ENCODE measurements at places on chromosomes 7 and 10. TPM values are rescaled to one million over a fixed set of nuclear protein-coding genes. Genes with fewer than 3 reads are reported as not detected.

The SGCE gene
- 38.6 TPM for total RNA-seq

DNA sequence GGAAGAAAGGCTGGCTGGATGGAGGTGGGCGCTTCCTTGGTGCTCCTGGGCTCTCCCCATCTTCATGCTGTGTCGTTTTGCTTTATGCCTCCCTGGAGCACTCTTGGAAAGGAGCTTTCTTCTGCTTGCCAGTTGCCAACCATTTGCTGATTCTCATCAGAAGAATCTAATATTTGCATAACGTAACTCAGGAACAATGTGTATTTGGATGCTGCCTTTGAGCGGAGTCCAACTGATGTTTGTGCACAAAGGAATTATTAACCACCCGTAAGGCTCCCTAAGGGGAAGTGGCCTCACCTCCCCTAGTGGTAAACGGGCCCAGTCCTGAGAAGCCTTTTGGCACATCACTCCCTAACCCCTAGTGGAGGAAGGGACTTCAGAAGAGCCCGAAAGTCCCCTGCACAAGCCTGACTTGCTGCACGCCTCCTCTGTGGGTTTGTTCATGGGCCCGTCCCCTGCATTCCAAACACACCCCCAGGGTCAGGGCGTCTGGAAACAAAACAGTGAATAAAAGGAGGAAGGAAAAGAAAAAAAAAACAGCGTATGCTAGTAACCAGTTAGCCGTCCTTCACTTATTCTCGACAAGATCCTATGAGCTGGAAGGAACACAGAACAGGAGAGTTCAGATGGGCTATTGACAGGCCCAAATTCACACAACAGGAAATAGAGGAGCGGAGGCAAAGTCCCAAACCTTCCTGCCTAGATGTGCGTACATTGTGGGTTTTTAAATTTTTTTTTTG lies 602.2 kb downstream of the LRMDA start:
- H3K27me3 ChIP-seq: no peaks in the 10 kb centered on the region
- H3K27ac ChIP-seq: no peak overlapping the region
- DNase-seq: peak; percentile 5
- no peak overlapping the region for H3K4me3 ChIP-seq

The CDHR3 gene
- not detected for total RNA-seq

The NAT16 gene
- not detected for total RNA-seq

DNA sequence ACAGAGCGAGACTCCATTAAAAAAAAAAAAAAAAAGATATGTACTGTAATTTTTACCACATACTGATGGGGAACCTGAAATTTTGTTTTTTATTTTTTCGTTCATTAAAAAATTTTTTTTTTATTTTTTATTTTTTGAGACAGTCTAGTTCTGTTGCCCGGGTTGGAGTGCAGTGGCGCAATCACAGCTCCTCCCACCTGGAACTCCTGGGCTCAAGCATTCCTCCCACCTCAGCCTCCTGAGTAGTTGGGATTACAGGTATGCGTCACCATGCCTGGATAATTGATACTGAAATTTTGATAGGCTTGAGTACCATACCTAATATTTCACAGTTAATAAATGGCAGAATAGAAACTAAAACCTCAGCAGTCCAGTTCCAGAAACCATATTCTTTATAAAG lies 20.9 kb upstream of the HELLS start:
- no peak overlapping the region for H3K4me3 ChIP-seq
- no peak overlapping the region for H3K27ac ChIP-seq
- no peak for DNase-seq
- no peaks in the 10 kb centered on the region for H3K4me1 ChIP-seq

The MYH16 gene
- 0.13 TPM for total RNA-seq

- no peak overlapping the region for H3K27ac ChIP-seq
- H3K4me1 ChIP-seq: no peaks in the 10 kb centered on the region
- no peak for DNase-seq
- no peaks in the 10 kb centered on the region for H3K36me3 ChIP-seq
- peaks cover 4% of the 10 kb centered on the region for H3K27me3 ChIP-seq
- no peak overlapping the region for H3K4me3 ChIP-seq
These were observed 25.7 kb upstream of the JAKMIP3 start for GRCh38 chr10:132040046-132040445.

The XRCC2 gene
- total RNA-seq: 10.7 TPM

GRCh38 chr7:108421720-108422331 lies 34.4 kb downstream of the NRCAM start:
- no peaks in the 10 kb centered on the region for H3K36me3 ChIP-seq
- DNase-seq: no peak
- no peaks in the 10 kb centered on the region for H3K27me3 ChIP-seq
- peaks cover 4% of the 10 kb centered on the region for H3K4me1 ChIP-seq
- no peak overlapping the region for H3K27ac ChIP-seq

The FBXL13 gene
- 0.16 TPM for total RNA-seq

The HPSE2 gene
- total RNA-seq: not detected

GRCh38 chr7:77989981-77990566 lies 191.5 kb downstream of the PHTF2 start:
- H3K36me3 ChIP-seq: no peaks in the 10 kb centered on the region
- H3K27ac ChIP-seq: no peak overlapping the region
- no peak overlapping the region for H3K4me3 ChIP-seq
- no peak for DNase-seq

GRCh38 chr7:55224810-55225209 lies 140.3 kb upstream of the LANCL2 start:
- no peak overlapping the region for H3K4me3 ChIP-seq
- H3K27me3 ChIP-seq: no peaks in the 10 kb centered on the region
- no peak for DNase-seq
- no peaks in the 10 kb centered on the region for H3K4me1 ChIP-seq
- H3K27ac ChIP-seq: no peak overlapping the region

DNA sequence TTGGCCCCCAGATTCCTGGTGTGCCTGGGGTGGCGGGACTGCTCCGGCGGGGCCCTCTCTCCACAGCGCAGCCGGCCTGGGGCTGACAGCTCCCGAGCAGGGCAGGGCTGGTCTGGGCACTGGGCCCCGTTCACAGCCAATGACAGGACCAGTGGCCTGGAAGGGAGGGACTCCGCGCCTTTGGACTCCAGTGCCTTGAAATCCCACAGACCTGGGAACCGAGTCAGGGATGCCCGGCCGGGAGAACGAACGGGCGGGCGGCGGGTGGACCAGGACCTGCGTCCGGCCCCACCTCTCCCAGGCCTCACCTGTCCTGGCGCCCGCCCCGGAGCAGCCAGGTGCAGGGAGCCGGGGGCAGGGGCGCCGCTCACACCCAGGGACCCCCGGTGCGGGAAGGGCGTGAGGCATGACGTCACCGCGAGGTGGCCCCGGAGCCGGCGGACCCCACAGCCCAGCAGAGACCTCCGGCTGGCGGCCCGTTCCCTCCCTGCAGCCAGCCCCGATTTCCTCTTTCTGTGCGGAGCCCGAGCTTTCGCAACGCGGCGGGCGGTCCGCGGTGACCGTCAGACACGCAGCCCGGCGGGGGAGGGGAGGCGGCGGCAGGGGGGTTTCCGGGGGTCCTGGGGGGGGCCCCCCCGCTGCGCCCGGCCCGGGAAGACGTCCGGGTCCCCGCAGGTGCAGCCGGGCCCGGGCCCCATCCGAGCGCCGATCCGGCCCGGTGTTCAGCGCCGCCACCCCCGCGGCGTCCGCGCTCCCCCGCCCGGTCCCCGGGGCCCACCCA lies 743 bp downstream of the ADAP1 start:
- no peaks in the 10 kb centered on the region for H3K27me3 ChIP-seq
- H3K27ac ChIP-seq: peak overlapping the region; percentile 69
- peak overlapping the region; percentile 84 for H3K4me3 ChIP-seq
- no peaks in the 10 kb centered on the region for H3K36me3 ChIP-seq
- no peak for DNase-seq
- peaks cover 32% of the 10 kb centered on the region for H3K4me1 ChIP-seq

The KEL gene
- total RNA-seq: 1.7 TPM

The CYP3A5 gene
- total RNA-seq: 0.27 TPM

DNA sequence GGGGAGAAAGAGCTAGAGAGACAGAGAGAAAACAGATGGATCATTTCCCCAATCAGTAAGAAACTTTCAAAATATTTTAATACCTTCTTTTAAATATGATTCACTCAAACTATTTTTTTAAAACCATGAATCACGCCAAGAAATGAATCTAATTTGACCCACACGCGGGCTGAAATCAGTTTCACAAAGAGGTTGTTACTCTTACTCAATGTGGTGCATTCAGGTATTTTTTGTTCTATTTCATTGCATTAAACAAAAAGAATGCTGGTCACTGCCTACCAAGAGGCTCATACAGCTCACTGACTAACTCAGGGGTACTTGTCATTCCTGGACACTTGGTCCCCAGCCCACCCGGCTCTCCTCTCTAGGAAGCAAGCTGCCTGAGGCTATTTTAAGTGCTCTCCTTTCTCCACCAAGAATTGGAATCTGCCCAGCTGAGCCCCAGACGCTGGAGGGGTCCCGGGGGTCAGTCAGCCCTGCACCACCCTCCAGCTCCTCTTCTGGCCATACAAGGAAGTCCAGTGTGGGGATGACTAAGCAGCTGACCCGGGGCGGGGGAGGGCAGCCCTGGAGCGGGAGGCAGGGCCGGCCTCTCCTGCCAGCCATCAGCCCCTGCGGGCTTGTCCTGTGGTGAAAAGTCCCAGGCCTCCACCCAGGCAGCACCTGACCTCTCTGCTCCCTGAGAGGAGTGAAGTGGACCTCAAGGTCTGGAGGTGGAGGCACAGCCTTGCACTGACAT lies 21.7 kb upstream of the PFKP start:
- no peak overlapping the region for H3K4me3 ChIP-seq
- no peaks in the 10 kb centered on the region for H3K36me3 ChIP-seq

DNA sequence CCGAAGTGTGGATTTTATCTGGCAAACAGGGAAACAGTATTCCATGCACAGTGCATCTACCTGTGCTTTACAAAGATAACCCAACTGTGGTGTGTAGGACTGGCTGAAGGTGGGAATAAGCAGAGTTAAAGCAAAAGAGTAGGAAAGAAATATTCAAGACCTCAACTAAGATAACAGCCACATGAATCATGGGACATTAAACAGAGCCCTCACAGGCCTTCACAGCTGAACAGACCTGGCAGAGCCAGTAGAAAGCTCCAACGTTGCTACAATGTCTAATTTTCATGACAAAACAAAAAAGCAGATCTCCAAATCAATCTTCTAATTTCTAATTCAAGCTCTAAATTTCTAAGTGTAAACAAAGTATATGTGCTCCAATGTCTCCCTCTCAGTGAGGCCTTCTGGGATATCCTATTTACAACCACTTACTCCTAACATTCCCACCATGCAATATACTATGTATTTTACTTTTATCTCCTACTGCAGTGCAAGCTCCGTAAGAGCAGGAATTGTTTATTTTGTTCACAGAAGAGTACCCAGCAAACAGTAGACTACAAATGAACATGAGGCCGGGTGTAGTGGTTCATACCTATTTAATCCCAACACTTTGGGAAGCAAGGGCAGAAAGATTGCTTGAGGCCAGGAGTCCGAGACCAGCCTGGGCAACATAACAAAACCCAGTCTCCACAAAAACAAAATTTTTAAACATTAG lies 63.5 kb downstream of the UBE2H start:
- H3K36me3 ChIP-seq: no peaks in the 10 kb centered on the region
- no peak overlapping the region for H3K4me3 ChIP-seq
- no peak for DNase-seq

- no peak for DNase-seq
- no peak overlapping the region for H3K4me3 ChIP-seq
- H3K4me1 ChIP-seq: no peaks in the 10 kb centered on the region
- no peak overlapping the region for H3K27ac ChIP-seq
These were observed 56.1 kb downstream of the SP8 start for GRCh38 chr7:20730611-20731010.

GRCh38 chr10:32411797-32412498 lies 34.0 kb upstream of the CCDC7 start:
- no peaks in the 10 kb centered on the region for H3K27me3 ChIP-seq
- DNase-seq: no peak
- no peaks in the 10 kb centered on the region for H3K4me1 ChIP-seq
- H3K27ac ChIP-seq: no peak overlapping the region
- H3K36me3 ChIP-seq: no peaks in the 10 kb centered on the region
- H3K4me3 ChIP-seq: no peak overlapping the region

The CACNA2D1 gene
- 1.5 TPM for total RNA-seq

DNA sequence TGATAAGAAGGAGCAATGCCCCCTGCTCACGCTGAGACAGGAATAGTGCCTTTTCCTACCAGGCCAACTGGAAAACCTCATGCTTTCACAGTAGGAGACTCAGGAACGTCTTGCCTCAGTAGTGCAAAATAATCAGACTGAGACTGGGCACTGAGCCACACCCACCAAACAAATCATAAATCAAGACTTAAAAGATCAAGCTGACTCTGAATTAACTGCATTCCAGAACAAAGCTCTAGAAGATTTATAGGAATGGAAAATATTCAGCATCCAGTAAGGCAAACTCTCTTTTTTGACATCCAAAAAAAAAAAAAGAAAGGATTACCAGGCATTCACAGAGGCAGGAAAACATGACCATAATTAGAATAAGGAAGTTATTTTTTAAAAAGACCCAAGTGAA lies 30.5 kb upstream of the SLC18A3 start:
- no peaks in the 10 kb centered on the region for H3K27me3 ChIP-seq
- H3K27ac ChIP-seq: no peak overlapping the region
- H3K4me1 ChIP-seq: no peaks in the 10 kb centered on the region

GRCh38 chr7:142391191-142391992 lies 133.5 kb upstream of the PRSS58 start:
- no peaks in the 10 kb centered on the region for H3K27me3 ChIP-seq
- DNase-seq: no peak
- no peak overlapping the region for H3K27ac ChIP-seq

GRCh38 chr7:105011831-105012502 lies 2.0 kb upstream of the KMT2E start:
- H3K27me3 ChIP-seq: no peaks in the 10 kb centered on the region
- no peak for DNase-seq
- H3K27ac ChIP-seq: peak overlapping the region; percentile 100
- H3K4me3 ChIP-seq: peak overlapping the region; percentile 81
- H3K36me3 ChIP-seq: no peaks in the 10 kb centered on the region
- peaks cover 6% of the 10 kb centered on the region for H3K4me1 ChIP-seq

The VSTM4 gene
- total RNA-seq: not detected

- no peak for DNase-seq
- no peaks in the 10 kb centered on the region for H3K27me3 ChIP-seq
- peaks cover 39% of the 10 kb centered on the region for H3K4me1 ChIP-seq
- 0 out of 2 replicates have a peak, but pooled peaks cover 3% of the 10 kb centered on the region for H3K36me3 ChIP-seq
- H3K27ac ChIP-seq: no peak overlapping the region
These were observed 1.6 kb downstream of the ADCK2 start for GRCh38 chr7:140674356-140674800.

GRCh38 chr10:23742368-23742767 lies 303.5 kb downstream of the OTUD1 start:
- DNase-seq: peak; percentile 15
- no peaks in the 10 kb centered on the region for H3K27me3 ChIP-seq
- H3K4me1 ChIP-seq: no peaks in the 10 kb centered on the region
- no peak overlapping the region for H3K27ac ChIP-seq

DNA sequence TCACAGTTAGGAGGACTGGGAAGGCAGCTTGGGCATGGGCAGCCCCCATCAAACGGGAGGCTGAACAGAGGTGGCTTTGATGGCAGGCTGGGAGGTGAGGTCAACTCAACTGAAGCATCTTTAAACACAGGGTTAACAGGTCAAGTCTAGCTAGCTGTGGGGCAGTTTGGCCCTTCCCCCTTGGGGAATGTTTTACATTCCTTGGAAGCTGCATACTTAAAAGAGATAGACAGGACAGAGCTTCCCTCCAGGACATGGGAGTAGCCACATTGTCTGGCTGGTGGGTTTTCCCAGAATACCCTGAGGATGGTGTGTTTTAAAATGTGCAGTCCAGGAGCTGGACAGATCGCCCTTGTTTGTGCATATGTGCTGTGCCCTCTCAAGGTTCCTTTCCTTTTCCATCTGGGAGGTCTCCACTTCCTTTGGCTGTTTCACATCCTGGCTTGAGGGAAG lies 6.8 kb upstream of the RASSF4 start:
- DNase-seq: no peak
- no peak overlapping the region for H3K27ac ChIP-seq
- H3K27me3 ChIP-seq: no peaks in the 10 kb centered on the region

Data from GM12878 (cell line).